Stimulated activated CD4-positive, alpha-beta T cell treated with anti-CD3 and anti-CD28 coated beads, TNF-alpha, amount 100 ng/mL, for 4 hours (primary cell): ENCODE measurements at places on chromosomes 3 and 15.

DNA sequence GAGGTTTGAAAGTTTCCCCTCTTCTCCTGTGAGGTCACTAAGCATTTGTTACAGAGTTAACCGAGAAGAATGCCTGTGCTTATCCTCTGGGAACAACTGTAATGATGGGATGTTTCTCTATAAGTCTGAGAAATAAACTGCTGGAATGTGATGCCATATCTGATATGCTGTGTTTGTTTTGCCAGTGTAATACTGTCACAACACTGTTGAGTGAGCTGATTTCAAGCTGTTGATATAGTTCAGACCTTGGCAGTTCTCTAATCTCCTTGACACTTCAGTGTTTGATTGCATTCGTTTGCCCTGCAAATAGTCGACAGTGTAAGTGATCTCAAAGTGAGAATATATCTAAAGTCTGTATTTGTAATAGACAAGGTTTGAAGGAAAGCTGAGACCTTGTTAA lies 73.3 kb downstream of the PTPRG start:
- DNase-seq = no peak

GRCh38 chr3:140093742-140094141 lies 158.8 kb downstream of the CLSTN2 start:
- no peak for DNase-seq

- DNase-seq = no peak
These were observed 148.9 kb upstream of the GBE1 start for GRCh38 chr3:81910244-81910852.

DNA sequence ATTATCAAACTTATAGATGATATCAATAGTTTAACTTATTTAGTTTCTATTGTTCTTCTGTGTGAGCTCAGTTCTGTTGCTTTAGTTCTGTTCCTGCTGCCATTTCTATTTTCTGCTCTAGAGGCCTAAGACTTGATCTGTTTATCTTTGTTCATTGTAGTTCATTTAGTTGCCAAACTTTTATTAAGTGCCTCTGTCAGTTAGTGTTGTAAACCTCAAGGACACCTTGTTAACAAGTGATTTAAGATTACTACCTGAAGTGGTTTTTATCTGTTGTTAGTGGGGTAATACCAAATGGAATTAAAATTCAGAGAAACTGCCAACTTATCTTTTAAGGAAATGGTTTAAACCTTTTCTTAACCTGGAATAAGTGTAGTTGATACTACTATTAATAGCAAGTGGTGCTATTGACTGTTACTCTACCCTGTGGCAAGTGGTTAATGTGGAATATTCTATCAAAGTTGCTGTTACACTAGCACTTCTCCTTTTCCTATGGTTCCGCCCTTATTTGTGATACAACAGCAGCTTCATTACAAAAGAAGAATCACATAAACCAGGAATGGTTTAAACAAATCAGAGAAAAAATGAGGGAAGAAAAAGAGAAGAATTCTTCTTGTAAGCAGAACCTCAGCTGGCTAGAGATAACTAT lies 500.6 kb upstream of the GOLIM4 start:
- DNase-seq = no peak

- no peak for DNase-seq
These were observed 22.6 kb downstream of the PDZRN3 start for GRCh38 chr3:73602170-73602569.
